ENCODE measurements at places on chromosomes 16 and 17.

DNA sequence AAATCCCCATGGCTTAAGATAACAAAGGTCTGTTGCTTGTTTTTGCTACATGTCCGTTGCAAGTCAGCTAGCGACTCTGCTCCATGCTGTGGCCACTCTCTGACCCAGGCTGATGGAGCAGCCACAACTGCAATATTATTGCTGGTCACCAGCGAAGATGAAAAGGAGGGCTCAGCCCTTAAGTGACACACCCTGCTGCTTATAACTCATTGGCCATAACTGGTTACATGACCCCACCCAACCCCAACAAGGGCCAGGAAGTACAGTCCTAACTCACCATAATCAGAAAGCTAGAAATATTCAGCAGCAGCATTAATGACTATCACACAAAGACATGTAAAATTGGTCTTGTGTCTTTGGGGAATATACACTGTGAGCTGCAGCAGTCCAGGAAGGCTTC is 224.3 kb downstream of the SOX9 start:
- DNase-seq = no peak

- no peak for DNase-seq
Measured at GRCh38 chr17:75838410-75838809, 5.8 kb downstream of the UNC13D start.

GRCh38 chr16:67238806-67239470 is 8.3 kb downstream of the FHOD1 start:
- no peak for DNase-seq

DNA sequence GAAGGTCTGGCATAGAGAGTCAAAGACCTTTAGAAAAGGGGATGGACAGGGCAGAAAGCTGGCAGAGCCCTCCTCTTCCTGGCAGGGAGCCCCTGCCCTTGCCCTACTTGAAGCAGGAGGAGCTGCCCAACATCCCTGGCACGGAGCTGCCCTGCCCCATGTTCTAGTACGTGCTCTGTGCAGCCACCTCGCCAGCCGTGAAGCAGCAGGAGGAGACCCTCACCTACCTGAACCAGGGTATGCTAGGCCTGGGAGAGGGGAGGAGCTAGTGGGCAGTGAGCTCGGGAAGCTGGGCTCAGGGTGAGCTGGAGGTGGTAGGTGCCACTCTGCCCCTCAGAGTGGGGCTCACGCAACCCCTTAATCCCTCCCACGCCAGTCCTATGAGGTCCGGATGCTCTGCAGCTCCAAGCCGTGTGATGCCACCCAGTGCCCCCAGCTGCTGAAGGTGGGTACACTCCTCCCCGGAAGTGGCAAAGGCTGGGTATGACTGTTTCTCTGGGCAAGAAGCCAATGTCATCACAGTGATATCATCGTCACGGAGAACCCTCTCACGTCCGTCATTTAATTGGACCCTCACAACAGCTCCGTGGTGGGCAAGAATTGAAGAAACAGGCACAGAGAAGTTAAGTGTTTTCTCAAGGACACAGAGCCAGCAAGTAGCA is 12.7 kb upstream of the STAC2 start:
- DNase-seq = no peak

DNA sequence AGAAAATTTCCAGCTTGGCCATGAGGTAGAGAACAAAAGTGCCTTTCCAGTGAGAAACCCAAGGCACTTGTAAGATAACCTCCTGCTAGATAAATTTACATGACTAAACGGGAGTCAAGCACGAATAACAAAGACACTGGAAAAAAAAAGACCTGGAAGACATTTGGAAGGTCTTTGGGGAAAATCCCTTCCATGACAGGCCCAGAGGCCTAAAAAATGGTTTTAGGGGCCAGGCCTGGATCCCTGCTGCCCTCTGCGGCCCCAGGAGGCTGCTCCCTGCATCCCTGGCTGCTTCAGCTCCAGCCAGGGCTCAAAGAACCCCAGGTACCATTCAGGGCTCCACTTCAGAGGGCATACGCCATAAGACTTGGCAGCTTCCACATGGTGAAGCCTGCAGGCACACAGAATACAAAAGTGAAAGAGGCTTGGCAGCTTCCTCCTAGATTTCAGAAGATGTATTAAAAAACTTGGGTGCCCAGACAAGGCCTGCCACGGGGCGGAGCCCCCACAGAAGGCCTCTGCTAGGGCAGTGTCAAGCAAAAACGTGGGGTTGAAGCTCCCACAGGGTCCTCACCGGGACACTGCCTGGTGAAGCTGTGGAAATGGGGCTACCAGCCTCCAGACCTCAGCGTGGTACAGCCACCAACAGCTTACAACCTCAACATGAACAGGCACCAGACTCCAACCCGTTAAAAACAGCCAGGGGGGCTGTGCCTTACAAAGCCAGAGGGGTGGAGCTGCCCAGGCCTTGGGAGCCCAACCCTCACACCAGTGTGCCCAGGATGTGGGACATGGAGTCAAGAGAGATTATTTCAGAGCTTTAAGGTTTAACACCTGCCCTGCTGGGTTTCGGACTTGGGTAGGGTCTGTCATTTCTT is 77.1 kb downstream of the SDK2 start:
- DNase-seq = no peak

- no peak for DNase-seq
Measured at GRCh38 chr16:66923247-66923731, 2.0 kb downstream of the RRAD start.

- DNase-seq = no peak
Measured at GRCh38 chr17:9150446-9151090, 129.3 kb downstream of the NTN1 start.
